ENCODE measurements at places on chromosomes 2 and 18.

DNA sequence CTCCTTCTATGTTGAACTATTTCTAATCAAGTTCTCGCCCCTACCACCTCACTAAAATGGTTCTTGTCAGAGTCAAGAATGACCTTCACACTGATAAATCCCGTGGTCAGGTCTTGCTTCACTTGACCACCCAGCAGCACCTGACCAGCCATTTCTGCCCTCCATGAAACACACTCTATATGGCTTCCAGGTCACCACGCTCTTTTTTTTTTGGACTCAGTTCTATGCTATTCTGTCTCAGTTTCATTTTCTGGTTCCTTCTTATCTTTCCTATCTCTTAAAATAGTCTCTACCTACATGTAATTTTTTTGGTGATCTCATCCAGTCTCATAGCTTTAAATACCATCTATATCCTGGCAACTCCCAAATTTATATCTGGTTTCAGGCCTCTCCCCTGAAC is 11.4 kb downstream of the EIF2AK3 start:
- no peak for DNase-seq

DNA sequence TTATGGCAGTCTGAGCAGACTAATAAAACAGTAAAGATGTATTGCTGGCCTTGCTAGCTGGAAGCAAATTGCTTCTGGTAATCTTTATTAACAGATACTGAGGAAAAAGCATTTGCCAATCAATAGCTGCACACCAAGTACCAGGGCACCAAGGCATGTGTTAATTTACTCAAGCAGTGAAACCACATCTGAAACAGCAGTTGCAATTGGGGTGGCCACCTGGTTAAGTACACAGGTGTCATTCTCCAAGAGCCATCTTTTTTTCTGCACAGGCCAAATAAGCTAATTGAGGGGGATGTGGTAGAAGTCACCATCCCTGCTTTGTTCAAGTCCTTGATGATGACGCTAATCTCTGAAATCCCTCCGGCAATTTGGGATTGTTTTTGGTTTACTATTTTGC is 8.6 kb upstream of the SEH1L start:
- DNase-seq, result no peak

- no peak for DNase-seq
These were observed 105.6 kb downstream of the CRIM1 start for GRCh38 chr2:36461039-36461681.

GRCh38 chr2:189837326-189837725 is 53.1 kb downstream of the PMS1 start:
- DNase-seq, result no peak

- DNase-seq, result no peak
These were observed 9.6 kb downstream of the PTPRM start for GRCh38 chr18:7576685-7577084.

- no peak for DNase-seq
These were observed 36.4 kb downstream of the CTIF start for GRCh38 chr18:48575301-48575657.

GRCh38 chr18:37956020-37956419 is 390.4 kb upstream of the CELF4 start:
- no peak for DNase-seq
